ENCODE measurements at places on chromosomes 5 and 9.

GRCh38 chr9:115730396-115730795 lies 423.2 kb upstream of the PAPPA start:
- no peak for DNase-seq

DNA sequence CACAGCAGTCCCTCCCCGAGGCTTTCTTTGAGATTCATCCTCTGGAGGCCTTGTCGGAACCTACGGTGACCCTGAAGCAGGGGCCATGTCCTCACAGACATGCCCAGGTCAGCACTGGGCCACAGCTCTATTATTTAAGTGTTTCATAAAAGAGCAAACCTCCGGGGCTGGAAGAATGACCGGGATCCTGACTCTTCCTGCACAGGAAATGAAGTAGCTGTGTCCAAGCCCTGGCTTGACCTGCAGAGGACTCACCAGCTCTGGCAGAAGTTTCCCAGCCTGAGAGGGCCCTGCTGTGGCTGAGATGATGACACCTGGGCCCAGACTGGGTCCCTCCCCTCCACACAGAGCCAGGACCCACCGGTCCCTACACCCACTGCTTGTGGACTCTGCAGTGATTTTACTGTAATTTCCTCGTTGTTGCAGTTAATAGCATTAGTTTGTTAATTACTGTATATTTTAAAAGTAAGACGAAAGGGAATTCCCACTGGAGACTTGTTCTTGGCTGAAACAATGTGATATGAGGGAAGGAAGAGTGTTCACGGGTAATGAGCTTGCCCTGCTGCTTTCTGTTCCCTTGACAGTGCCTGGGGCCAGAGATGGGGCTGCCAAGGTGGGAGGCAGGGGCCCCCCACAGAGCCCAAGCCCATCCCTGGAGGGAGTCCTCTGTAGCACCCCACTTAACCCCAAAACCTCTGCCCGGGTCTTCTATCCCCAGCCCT lies 72.2 kb downstream of the PCDH1 start:
- DNase-seq = no peak

GRCh38 chr9:134880484-134881312 lies at the start of gene FCN2:
Gene FCN2 (plus strand): TSS chr9:134880810. CDS start chr9:134880822, 12 bp downstream.
- no peak for DNase-seq

DNA sequence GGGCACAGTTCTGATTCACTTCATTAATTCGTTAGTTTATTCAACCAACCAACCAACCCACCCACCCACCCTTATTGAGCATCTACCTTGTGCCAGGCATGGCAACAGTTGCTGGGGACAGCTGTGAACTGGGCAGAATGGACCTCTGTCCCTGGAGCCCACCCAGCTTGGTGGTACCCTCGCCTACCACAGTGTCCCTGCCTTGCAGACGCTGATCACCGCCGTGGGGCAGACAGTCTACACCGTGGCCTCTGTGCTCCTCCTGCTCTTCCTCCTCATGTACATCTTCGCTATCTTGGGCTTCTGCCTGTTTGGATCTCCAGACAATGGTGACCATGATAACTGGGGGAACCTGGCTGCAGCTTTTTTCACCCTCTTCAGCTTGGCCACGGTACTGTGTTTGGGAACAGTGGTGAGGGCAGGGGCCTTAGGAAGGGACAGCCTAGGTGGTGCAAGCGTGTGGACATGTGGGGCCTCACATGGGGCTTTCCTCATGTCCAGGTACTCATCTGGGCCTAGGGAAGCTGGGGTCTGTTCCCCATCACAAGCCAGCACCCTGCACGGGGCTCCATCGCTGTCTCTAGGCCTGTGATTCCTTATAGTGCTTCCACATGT lies 26.2 kb downstream of the PITX1 start:
- DNase-seq = no peak

DNA sequence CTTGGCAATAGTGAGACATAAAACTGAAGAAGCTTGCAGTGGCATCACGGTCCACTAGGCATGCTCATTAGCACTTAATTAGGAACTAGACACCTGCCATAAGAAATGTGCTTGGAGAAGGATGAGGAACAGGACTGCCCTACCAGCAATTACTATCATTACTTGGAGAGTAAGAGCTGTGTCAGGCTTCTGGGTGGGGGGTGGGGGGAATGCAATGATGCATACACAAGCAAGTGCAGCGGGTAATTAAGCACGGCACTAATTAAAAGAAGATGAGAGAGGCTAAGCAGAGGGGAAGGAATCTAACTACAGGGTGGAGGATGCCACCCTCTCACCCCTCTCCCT lies 53.1 kb downstream of the TLE1 start:
- no peak for DNase-seq

DNA sequence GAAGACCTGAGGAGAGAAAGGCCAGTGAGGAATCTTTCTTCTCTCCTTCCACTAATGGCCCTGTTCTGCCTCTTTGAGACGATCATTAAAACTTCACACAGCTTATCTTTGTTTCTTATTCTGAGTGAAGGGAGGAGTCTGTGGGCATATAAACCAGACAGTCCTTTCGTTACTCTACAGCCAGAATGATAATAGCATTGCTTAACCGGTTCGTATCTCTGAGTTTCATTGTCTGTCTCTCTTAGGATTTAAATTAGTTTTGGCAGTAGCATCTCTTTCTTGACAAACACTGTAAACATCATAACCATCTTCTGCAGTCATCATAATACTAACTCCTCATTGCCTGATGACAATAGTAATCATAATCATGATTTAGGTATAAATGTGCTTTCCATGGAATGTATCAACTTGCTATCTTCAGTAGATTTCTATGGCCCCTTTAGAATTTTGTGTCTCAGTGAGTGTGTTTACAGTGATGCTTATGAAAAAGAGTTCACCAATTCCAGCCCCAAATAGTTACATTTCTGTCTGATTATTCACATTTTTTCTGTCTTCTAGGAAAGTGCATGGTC lies 618.8 kb upstream of the KLF4 start:
- no peak for DNase-seq

- no peak for DNase-seq
These were observed 275.3 kb downstream of the TMEM38B start for GRCh38 chr9:105969636-105970035.

DNA sequence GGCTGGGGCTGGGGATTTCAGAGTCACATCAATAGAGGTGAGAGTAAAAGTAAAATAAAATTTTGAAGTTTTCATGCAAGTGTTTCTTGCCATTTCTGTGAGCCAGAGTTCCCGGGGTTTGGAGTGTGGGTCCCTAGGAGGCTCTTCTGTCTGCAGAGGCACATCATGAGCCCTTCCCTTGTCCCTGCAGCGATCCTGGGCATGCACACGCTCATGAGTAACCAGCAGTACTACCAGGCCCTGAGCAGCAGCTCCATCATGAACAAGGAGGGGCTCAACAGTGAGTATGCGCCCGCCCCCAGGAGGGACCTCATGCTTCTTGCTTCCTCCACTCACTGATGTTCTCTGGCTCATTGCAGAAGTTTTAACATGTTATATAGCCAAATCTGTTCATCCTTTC lies 61.1 kb downstream of the TMOD1 start:
- no peak for DNase-seq

- no peak for DNase-seq
These were observed 136.1 kb upstream of the RUSC2 start for GRCh38 chr9:35353731-35354365.

DNA sequence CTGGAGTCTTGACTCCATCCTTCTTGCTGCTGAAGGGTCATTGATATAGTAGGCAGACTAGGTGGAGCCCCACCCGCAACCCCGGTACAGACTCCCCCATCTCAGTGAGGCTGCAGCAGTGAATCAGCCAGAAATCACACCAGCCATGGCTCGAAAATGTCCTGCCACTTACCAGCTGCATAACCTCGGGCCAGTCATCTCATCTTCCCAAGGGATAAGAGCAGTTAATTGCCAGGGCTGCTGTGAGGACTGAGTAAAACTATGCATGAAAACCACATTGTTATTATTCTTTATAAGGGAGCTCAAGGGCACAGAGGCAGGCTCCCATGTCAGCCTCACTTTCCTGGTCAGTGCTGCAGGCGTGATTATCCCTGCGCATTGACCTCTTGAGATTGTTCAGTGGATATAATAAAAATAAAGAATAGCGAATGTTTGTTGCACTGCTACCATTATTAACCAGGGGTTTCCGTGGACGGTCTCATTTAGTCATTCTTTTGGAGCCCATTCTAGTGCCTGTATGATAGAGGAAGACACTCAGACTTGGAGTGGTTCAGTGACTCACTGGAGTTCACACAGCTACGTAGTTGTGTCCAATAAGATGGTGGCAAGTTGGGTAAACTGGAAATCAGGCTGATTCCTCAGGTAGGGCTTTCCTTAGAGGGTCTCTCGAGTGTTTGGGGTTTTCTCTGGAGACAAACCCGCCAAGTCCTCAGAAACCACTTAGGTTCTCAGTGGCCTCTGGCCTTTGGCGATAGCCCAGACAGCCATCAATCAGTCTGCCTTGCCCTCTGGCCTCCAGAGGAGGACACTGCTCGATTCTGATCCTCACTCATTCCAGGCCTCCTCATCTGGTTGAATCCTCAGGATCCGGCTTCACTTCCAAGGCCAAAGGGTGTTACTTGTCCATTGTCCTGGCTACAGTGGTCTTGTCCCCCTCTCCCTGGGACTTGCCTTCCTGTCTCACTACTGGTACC lies 39.9 kb downstream of the COL15A1 start:
- no peak for DNase-seq

DNA sequence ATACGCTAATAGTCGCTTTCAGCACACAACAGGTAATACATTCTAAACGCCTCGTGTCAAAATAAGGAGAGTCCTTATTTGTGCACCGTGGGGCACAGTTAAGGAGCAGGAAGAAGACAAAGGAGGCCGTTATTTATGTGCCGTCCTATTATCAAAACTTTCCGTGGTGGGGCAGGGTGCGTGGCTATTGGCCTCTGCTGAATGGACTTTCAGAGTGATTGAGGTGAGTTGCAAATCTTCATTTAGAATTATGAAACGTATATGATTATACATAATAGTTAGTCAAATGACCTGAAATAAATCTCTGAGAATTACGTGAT lies 833 bp downstream of the C5orf24 start:
- DNase-seq = no peak

DNA sequence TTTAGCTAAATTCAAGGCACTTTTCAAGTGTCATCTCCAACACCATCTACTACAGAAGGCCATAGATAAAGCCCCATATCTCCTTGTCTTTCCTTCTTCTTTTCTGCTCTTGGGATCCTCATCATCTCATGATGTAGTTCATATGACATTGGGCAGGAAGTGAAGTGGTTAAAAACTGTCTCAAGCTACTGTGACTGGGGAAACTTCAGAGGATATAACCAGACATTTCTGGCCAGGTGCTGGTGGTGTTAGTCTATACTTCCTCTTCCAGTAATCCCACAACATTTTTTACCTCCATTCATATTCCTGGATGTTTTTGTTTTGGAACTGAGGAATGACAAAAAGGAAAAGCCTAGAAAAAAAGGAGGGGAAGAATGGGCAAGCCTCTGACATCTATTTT lies 188.7 kb downstream of the LURAP1L start:
- DNase-seq = no peak

GRCh38 chr9:100662122-100662521 lies 84.2 kb downstream of the CAVIN4 start:
- DNase-seq = no peak

GRCh38 chr9:110620726-110621125 lies 41.2 kb upstream of the SVEP1 start:
- no peak for DNase-seq

GRCh38 chr5:139462586-139463276 lies at the start of gene ECSCR:
Gene ECSCR (minus strand): TSS chr5:139462743. CDS start chr5:139462670, 73 bp downstream.
- no peak for DNase-seq

GRCh38 chr5:164577742-164578141 lies 1072.3 kb downstream of the MAT2B start:
- DNase-seq = no peak

DNA sequence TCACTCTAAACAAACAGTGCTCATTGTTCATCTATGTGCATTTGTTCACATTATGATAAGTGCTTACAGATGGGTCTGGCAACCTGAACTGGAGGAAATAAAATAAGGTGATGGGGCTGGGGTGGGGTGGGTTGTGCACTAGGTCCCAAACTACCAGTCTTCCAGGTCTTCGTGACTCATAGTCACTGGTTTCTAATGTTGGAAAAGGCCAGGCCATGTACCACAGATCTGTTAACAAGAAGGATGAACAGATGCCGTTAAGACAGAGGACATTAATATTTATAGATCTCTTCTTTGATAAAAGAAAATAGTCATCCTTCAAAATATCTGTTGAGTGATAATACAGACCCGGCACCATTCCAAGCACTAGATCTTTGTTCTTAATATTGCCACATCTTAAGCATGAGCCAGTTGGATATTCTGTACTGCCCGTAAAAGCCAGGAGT lies 71.4 kb upstream of the STARD4 start:
- no peak for DNase-seq

GRCh38 chr5:180070756-180071530 lies 616 bp downstream of the RNF130 start:
- DNase-seq = no peak

- DNase-seq = no peak
These were observed 598.3 kb upstream of the FAM174A start for GRCh38 chr5:99936911-99937310.

- DNase-seq = no peak
These were observed 381.6 kb upstream of the PRR16 start for GRCh38 chr5:120082316-120083068.

DNA sequence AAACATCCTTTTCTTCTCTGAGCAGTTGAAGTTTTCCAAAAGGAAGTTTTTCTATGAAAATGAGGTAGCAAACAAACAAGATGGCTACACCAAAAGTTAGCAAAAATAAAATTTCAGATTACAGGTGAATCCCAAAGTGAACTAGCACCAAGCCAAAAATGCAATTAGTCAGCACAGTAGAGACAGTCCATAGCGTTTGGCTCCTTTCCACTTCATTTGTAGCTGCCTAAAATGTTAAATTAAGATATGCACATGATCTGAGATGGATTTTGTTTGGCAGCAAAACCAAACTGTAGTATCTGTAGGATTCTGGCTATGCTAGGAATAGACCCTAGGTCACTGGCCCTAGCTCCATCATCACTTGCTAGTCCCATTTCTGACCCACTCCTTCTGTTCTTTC lies 45.7 kb upstream of the SHOC1 start:
- DNase-seq = no peak

GRCh38 chr5:147167529-147167928 lies 67.3 kb upstream of the STK32A start:
- DNase-seq = no peak

DNA sequence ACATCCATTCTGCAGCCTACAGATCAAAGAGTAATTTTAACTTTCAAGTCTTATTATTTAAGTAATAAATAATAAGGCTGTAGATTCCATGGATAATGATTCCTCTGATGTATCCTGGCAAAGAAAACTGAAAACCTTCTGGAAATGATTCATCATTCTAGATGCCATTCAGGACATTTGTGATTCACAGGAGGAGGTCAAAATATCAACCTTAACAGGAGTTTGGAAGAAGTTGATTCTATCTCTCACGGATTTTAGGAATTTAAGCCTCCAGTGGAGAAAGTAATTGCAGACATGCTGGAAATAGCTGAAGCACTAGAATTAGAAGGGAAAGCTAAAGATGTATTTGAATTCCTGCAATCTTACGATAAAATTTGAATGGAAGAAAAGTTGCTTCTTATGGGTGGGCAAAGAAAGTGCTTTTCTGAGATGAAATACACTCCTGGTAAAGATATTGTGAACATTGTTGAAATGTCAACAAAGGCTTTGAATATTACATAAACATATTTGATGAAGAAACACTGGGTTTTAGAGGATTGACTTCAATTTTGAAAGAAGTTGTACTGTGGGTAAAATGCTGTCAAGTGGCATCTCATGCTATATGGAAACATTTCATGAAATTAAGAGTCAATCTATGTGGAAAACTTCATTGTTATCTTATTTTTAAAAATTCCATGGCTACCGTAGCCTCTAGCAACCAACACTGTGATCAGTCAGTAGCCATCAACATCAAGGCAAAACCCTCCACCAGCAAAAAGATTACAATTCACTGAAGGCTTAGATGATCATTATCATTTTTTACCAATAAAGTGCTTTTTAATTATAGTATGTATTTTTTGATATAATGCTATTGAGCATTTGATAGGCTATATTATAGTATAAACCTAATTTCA lies 1141.0 kb downstream of the CDH12 start:
- no peak for DNase-seq

Measured in NCI-H1694 (cell line).